Kidney (tissue), 22 donors: ENCODE measurements at places on chromosomes 11 and 22. TPM values are rescaled to one million over a fixed set of nuclear protein-coding genes. Genes with fewer than 3 reads are reported as not detected.
A peak's percentile ranks its signal among the peaks of the same experiment; 100 is the strongest.

GRCh38 chr22:39241794-39242594 is 2.8 kb downstream of the PDGFB start:
- DNase-seq = peak; percentile 72

DNA sequence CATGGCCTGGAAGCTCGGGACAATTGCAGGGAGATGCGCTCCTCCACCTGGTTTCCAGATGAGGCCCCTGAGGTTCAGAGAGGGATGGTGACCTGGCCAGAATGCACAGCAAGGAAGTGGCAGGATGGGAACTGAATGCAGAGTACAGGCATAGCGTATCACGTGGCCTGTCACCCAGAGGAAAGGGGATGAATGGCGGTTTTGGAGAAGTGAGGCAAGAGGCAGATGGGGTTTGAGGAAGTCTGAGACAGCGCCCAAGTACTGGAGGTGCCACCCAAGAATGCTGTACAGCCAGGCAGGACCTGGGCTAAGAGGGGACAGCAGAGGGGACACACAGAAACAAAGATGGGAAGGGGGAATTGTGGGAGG is 4.9 kb downstream of the RAB3IL1 start:
- no peak for DNase-seq

GRCh38 chr11:11046781-11047180 is 188.9 kb upstream of the ZBED5 start:
- no peak for DNase-seq

DNA sequence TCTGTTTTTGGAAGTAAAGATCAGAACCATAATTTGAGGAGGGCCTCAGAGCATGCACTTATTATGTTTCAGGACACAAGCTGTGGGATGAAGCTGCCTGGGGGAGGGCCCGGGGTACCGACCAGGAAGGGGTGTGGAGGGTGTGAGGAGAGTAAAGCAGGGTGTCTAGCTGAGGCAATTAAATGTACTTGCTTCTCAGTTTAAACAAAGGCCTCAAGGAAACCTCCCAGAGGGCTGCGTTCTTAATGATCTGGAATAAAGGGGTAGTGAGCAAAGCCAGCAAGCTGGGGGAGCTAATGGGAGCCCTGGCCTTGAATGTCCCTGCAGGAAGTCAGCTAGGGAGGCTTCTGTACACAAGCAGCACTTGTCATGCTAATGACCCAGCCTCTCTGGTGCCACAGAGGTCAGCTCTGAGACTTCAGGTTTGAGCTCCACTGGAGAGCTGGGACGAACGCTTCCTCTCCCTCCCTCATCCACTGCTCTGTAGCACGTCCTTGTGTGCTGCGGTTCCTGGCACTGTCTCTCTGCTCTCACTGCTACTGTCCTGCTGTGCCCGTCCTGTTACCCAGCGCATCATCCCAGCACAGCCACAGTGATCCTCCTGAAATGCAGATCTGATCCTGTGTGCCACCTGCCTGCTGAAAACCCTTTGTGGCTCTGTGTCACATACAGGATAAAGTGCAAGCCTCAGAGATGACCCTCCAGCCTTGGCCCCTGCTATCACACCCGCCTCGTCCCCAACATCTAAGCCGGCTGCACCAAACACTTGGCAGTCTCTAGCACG is 159.7 kb downstream of the DBX1 start:
- peak; percentile 95 for DNase-seq

DNA sequence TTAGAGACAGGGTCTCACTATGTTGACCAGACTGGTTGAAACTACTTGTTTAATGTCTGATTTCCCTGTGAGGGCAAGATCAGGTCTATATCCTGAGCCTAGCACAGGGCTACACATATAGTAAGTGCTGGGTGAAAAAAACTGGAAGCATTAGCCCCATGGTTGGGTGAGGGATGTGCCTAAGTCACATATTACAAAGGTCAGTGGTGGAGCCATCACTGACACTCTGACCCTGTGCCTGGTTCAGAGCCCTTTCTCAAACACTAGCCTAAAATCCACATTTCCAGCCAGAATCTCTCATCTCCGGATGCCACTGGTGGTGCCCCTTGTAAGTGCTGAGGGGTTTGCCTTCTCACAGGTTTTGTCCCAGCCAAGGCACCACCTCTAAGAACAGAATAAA is 9.0 kb downstream of the TBC1D10A start:
- DNase-seq = no peak

- no peak for DNase-seq
Observed at GRCh38 chr11:119999220-119999619, 138.7 kb downstream of the TRIM29 start.

DNA sequence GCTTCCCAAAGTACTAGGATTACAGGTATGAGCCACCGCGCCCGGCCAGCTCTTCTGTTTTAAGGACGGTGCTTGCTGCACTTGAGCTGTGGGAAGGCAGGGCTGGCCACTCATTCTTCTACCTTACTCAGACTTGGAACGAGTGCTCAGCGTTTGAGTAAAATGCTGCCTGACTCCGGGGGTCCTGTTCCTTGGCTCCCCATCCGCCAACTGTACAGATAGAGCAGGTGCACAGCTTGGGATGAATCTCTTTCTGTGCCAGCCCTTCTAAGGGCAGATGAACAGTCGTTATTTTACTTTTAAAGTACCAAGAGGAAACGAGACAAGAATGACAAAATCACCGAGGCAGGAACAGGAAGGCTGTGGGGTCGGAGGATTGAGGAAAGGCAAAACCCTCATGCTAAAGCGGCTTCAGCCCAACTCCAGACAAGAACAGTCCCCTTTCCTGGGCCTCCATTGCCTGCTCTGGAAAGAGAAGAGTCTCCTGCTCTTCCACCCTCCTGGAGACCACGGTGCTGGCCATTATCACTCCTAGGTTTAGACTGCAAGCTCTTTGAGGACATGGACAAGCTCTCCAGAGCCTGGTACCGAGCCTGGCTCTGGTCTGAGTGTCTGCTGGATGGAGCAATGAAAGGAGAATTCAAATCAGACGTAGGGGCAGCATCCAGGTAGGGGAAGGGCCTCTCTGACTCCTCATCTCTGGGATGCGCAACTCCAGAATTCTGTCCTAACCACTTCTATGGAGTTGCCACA is 1.1 kb upstream of the SUN2 start:
- no peak for DNase-seq

DNA sequence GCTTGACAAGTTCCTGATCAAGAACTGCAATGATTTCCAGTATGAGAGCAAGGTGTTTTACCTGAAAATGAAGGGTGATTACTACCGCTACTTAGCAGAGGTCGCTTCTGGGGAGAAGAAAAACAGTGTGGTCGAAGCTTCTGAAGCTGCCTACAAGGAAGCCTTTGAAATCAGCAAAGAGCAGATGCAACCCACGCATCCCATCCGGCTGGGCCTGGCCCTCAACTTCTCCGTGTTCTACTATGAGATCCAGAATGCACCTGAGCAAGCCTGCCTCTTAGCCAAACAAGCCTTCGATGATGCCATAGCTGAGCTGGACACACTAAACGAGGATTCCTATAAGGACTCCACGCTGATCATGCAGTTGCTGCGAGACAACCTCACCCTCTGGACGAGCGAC is 12.0 kb downstream of the YWHAH start:
- no peak for DNase-seq

- no peak for DNase-seq
Observed at GRCh38 chr11:12503039-12503484, 125.7 kb downstream of the PARVA start.

DNA sequence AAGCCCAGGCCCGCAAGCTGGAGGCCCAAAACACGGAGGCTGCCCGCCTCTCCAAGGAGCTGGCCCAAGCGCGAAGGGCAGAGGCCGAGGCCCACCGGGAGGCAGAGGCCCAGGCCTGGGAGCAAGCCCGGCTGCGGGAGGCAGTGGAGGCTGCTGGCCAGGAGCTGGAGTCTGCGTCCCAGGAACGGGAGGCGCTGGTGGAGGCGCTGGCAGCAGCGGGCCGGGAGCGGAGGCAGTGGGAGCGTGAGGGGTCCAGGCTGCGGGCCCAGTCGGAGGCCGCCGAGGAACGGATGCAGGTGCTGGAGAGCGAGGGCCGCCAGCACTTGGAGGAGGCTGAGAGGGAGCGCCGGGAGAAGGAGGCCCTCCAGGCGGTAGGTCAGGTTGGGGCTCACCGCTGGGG is 4.8 kb downstream of the CCDC88B start:
- DNase-seq = no peak

- no peak for DNase-seq
Observed at GRCh38 chr22:40042312-40042711, 47.6 kb downstream of the FAM83F start.

DNA sequence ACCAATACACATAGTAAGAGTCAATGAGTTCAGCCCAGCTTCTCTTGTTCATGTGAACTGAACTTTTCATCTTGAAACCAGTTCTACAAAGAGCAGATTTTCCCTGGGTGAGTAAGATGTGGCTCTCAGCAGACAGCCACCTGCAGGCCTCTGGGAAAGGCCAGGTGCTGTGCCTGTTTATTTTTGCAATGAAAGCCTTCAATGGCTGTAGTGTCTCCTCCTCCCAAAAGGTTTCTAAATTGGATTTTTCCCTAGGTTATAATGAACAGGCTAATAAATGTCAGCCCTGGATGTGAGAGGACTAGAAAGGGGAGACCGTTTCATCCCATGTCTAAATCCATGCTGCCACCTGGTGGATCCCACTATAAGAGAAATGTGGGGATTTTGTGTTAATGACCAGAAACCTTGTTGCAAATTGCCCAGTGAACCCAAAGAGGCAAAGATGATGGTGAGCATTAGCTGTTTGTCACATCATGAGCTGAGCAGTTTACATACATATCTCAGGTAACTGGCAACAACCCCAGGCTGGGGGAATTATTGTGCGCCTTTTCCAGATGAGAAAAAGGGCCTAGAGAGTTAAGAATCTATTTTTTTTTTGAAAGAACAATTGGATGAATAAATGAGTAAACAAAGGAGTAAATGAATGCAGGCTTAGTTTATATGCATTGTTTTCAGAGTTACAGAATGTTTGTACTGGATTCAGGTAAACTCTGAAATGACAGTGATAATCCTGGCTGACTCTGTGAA is 12.7 kb downstream of the C11orf91 start:
- peak; percentile 85 for DNase-seq

DNA sequence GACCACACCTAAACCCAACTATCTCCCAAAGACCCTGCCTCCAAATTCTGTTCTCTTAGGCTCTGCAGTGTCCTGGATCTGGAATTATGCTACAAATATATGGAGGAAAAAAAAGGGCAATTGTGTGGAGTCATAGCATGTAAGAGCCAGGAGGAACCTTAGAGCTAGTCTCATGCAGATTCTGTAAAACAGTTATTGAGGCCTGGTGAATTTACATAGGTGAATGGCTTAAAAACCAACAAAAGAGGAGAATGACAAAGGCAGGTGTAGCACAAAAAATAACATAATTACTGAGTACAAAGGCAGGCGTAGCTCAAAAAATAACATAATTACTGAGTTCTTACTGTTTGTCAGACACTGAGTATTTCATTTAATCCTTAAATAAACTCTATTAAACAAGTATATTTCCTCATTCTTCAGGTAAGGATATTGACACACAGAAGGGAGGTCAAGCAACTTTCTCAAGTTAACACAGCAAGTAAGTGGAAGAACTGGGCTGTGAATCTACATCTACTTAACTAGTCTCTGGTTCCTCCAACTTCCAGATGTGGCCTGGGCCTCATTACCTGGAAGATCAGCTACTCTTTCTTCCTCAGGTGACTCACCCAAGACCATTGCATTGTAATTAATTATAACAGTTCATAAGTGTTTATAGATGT is 938.9 kb upstream of the TENM4 start:
- DNase-seq = no peak

- no peak for DNase-seq
Observed at GRCh38 chr11:34432822-34433221, 5.9 kb upstream of the CAT start.

- no peak for DNase-seq
Observed at GRCh38 chr11:75201771-75202170, 38.8 kb upstream of the TPBGL start.

DNA sequence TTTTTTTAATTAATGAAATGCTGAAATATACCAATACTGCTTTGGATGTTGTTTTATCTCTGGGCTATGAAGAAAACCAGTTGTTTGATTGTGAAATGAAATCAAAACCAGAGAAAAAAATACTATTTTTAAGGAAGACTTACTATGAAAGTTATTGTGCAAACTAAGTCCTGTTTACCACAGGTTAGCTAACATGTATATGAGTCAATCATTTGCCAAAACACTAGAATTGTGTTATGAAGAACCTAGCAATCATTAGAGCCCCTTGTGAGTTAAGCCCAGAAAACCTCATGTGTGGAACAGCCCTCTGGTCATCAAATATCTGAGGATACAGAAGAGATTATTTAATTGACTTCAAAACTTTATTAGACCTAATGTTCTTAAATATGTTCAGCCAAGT is 83.7 kb downstream of the FAT3 start:
- DNase-seq = no peak

- no peak for DNase-seq
Observed at GRCh38 chr11:4763096-4763495, 6.6 kb downstream of the OR51F1 start.

DNA sequence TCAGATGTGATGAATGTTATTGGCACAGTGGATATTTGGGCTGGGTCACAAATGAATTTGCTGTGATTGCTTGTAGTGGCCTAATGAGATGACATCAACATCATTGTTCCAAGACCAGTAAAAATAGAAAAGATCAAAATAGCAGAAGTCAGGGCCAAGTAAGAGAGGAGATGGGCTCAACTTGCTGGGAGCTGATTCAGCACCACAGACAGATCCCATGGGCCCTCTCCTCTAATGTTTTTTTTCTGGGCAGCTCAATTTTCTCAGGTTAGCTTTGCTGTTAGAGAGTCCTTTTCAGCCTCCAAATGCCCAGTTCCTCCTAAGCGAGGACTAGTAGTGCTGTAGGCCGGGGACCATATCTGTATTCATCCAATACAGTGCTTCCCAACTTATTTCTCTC is 86.0 kb upstream of the IZUMO1R start:
- no peak for DNase-seq

- no peak for DNase-seq
Observed at GRCh38 chr22:29253561-29254285, 14.1 kb downstream of the RHBDD3 start.

Gene GAL3ST3
- polyA plus RNA-seq = 7.6 TPM

Gene PLEKHB1
- 30.4 TPM for polyA plus RNA-seq

Gene CEP126
- polyA plus RNA-seq = 5.1 TPM

Gene RBM14
- polyA plus RNA-seq = 35.9 TPM

Gene LRRC56
- 1.2 TPM for polyA plus RNA-seq
